ENCODE measurements at places on chromosomes 11 and 22. TPM values are rescaled to one million over a fixed set of nuclear protein-coding genes. Genes with fewer than 3 reads are reported as not detected.

Gene GRAMD1B
- 40.2 TPM for total RNA-seq

Gene GDPD5
- total RNA-seq: 12.8 TPM

Gene FAM180B
- total RNA-seq: not detected

Gene MPPED2
- total RNA-seq: not detected

Gene SLC37A2
- total RNA-seq: 0.06 TPM

Gene TSPAN32
- total RNA-seq: not detected

Gene MRGPRD
- total RNA-seq: not detected

Gene ARHGAP8
- 0.96 TPM for total RNA-seq

Gene KRTAP5-11
- not detected for total RNA-seq

Gene KRTAP5-8
- total RNA-seq: not detected

Gene CHRNA10
- 1.7 TPM for total RNA-seq

Gene TUBGCP6
- 10.3 TPM for total RNA-seq

Gene MCM5
- 93.9 TPM for total RNA-seq

Gene MUC6
- not detected for total RNA-seq

Gene TTC36
- total RNA-seq: not detected

Data from A549 treated with GW870086 at 1 μM for 4 hours (cell line).